ENCODE measurements at places on chromosomes 12 and 14.

GRCh38 chr14:104813286-104813685, 12.4 kb downstream of the ZBTB42 start:
- DNase-seq = no peak

GRCh38 chr14:91118511-91119068, 4.7 kb downstream of the DGLUCY start:
- DNase-seq = no peak

DNA sequence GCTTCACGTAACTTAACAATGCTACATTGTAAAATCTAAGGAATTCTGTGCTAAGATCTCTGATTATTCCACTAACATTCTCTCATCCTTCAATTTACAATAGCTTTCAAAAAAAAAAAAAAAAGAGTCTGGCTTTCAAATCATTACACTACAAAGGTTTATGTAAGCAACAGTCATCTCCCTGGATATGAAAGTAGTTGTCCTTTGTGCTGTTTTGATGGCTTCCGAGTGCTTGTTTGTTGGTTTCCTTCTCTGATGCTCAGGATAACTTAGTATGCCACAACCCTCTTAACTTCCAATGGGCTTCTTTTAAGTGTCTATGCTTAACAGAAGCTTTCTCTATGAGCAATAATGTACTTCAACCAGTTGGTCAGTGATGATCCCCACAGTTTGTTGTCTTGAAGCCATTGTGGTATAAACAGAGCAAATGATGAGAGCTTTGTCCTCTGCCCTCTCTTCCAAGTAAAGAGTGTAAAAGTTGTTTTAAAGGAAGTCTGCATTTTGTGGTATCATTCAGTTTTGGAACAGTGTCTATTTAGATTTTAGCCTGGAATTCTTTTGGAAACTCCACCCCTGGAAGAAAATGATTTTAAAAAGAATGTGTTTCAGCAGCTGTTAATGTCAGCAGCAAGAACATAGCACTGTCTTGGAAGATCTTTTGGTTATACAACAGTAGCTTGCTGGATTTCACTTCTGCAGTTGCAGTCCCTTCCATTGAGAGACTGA, 396.1 kb upstream of the RGS6 start:
- no peak for DNase-seq

DNA sequence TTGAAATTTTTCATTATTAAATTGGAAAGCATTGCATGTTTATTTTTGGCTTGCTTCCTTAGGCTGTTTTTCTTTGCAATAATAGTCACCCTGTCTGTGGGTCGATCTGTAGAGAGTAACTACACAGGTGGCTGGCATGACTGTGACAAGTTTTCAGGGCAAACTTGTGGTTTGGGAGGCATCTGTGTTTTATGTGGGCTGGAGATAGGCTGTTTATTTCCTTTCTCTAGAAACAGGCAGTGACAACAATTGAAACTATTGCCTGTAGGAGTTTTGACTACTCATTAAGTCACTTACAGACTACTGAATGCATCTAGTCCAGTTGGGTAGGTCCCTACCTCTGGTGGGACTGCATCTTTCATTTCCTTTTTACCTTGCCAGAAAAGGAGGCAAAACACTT, 155.6 kb downstream of the DYRK2 start:
- no peak for DNase-seq

- DNase-seq = no peak
Observed at GRCh38 chr14:60276347-60276746, 27.3 kb downstream of the PPM1A start.
